ENCODE measurements at places on chromosomes 5 and 9.

DNA sequence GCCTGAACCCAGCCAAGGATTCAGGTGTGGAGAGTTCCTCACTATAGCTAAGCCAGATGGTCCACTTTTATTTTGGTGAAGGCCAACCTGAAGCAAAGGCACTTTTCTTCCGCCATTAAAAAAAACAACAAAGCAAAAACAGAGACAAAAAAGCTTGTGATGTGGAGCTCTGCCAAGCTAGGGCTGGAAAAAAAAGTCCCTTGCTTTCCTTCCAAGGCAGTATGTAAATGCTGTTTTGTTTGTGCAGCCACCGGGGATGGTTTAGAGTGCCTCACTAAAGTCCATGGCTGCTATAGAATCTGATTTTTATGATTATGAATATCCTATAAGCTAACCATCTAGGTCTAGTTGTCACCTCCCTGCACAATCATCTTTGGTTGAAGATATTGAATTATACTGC is 14.9 kb downstream of the MEGF10 start:
- DNase-seq = no peak

- DNase-seq = no peak
Observed at GRCh38 chr5:89168766-89169165, 285.8 kb upstream of the MEF2C start.

- DNase-seq = no peak
Observed at GRCh38 chr5:116532762-116533525, 41.7 kb downstream of the SEMA6A start.

DNA sequence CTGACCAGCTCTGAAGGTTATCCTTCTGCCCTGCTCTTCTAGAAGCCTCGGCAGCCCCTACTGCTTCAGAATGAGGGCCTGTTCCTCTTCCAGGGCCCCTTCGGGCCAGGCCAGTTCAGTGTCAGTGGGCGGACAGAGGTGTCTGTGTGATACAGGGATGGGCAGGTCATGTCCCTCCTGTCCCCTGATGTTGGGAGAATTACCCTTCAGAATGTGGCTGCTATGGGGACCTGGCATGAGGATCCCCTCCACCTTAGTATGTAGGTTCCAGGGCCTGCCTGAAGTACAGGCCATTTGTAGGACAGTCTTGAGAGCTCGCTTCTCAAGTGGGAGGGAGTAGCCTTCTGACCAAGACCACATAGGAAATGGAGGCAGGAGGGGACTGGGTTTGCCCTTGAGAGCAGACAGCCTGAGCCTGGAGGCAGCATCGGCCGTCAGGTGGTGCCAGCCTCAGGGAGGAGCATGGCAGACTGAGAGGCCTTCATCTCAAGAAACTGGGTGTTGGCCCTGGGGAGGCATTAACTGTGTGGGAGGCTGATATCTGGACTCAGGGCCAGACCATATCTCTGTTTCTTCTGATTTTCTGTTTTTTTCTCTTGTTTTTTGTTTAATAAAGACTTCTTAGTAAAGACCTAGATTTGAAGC is 32.0 kb downstream of the ANGPTL2 start:
- DNase-seq = no peak

DNA sequence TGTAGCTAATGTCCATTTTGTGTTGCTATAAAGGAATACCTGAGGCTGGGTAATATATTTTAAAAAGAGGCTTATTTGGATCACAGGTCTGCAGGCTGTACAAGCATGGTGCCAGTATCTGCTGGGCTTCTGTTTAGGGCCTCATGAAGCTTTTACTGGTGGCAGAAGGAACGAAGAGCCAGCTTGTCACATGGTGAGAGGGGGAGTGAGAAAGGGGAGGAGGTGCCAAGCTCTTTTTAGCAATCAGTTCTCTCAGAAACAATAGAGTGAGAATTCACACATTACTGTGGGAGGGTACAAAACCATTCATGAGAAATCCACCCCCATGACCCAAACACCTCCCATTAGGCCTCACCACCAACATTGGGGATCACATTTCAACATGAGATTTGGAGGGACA is 340.9 kb downstream of the RASEF start:
- DNase-seq = no peak

- DNase-seq = no peak
Observed at GRCh38 chr9:93477397-93477796, 24.0 kb upstream of the FAM120AOS start.

GRCh38 chr5:55926476-55926875 is 68.3 kb downstream of the IL6ST start:
- DNase-seq = no peak

GRCh38 chr9:124940521-124940893 is 376 bp downstream of the GOLGA1 start:
- DNase-seq = no peak

GRCh38 chr9:86941197-86941596 is 6.1 kb downstream of the GAS1 start:
- no peak for DNase-seq

GRCh38 chr5:88875341-88876234 is 7.4 kb downstream of the MEF2C start:
- peak; percentile 48 for DNase-seq

GRCh38 chr5:137341831-137342230 is 157.3 kb downstream of the SPOCK1 start:
- no peak for DNase-seq

DNA sequence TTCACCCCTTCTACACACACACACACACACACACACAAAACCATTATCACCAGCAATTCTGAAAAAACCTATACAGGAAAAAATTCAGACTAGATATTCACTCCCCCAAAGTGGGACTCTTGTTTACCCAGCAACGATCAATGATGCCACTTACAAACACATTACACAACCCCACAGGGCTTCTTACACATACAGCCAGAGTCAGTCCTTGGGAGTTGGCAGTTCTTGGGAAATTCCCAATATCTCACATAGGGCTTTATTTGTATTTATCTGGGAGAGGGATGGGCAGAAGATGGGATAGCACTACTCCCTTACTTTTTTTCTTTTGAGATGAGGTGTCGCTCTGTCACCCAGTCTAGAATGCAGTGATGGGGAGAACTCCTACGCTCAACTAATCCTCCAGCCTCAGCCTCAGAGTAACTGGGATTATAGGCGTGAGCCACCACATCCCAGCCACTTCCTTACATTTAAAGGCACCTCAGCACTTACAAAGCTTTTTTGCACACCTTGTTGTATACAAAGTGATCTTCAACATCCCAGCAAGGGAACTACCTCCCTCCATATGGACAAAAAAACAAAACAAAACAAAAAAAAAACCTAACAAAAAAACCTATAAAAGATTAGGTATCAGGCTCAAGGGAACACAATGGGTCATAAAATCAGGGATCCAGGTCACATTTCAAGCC is 168.4 kb downstream of the TSSK1B start:
- no peak for DNase-seq

- DNase-seq = no peak
Observed at GRCh38 chr9:4581861-4582565, 80.1 kb upstream of the PLPP6 start.

DNA sequence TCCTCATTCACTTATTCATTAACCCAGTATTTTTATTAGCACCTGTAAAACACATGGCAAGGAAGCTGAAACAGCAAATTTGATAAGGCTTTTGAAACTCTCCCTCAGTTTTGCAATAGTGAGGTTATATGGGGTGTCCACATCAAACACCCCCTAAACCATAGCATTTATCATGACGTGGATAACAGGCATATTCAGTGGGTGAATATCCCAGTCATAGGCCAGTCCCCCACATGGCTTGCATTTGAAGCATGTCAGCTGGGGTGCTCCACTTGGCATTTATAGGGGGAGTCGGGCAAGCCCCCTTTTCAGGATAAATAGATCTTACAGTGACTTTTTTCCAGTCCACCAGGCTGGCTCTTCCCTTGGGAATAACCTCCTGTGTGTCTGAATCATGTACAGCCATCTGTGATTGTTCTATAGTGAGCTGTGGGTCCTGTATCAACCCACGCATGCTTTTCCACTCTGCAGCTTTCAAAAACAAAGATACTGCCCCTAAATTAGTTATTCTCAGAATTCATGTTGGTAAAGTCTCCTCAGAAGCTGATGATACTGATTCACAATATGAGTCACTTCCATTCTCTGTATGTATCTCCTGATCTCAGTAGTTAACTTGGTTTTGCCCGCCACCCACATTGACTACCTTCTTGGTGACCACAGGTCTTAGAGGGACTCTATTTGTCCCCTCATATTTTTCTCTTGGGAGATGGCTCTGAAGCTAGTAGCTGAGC is 84.4 kb upstream of the SPIN1 start:
- DNase-seq = no peak

All from AML-193 (cell line).